ENCODE measurements at places on chromosomes 7 and 10.

GRCh38 chr7:69177461-69177861 is 420.8 kb upstream of the AUTS2 start:
- DNase-seq = no peak

DNA sequence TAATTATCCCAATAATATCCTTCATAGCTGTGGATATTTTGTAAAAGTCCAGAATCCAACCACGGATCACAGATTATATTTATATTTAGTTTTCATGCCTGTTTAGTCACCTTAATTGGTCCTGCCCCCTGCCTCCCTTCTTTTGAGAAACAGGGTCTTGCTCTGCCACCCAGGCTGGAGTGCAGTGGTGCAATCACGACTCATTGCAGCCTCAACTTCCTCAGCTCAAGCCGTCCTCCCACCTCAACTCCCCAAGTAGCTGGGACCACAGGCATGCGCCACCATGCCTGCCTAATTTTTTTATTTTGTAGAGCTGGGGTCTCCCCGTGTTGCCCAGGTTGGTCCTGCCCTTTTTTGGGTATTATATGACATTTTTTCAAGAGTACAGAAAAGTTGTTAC is 129.4 kb downstream of the KAT6B start:
- DNase-seq = no peak

DNA sequence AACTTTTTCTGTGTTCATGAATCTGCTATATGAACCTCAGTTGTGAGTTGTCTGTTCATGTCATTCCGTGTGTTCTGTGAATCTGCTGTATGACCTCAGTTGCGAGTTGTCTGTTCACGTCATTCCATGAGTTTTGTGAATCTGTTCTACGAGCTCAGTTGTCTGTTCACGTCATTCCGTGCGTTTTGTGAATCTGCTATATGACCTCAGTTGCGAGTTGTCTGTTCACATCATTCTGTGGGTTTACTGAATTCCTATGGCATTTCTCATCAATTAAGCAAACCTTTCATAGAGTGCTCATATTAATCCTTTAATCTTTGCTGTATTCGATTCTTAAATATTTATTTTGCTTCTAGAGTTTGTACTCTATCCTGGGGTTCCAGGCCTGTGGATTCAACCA is 150.6 kb downstream of the DIP2C start:
- no peak for DNase-seq

GRCh38 chr10:28839600-28840007 is 162.3 kb downstream of the BAMBI start:
- DNase-seq = no peak

All from H4 (cell line).